ENCODE measurements at places on chromosomes 5 and 9. TPM values are rescaled to one million over a fixed set of nuclear protein-coding genes. Genes with fewer than 3 reads are reported as not detected.

The PTPN3 gene
- total RNA-seq, result 0.14 TPM

The NME5 gene
- total RNA-seq, result not detected

The LRRC26 gene
- total RNA-seq, result not detected

The HBEGF gene
- total RNA-seq, result 47.5 TPM

The ARL14EPL gene
- not detected for total RNA-seq

The ZNF300 gene
- 4.4 TPM for total RNA-seq

The FUBP3 gene
- 47.7 TPM for total RNA-seq

The PLPPR1 gene
- total RNA-seq, result not detected

The CCDC152 gene
- 0.72 TPM for total RNA-seq

The FOXI1 gene
- total RNA-seq, result not detected

The IRX4 gene
- not detected for total RNA-seq

The RAI14 gene
- total RNA-seq, result 337 TPM

The MRPL50 gene
- 6.3 TPM for total RNA-seq

The GCNT1 gene
- 0.44 TPM for total RNA-seq

The DMRT2 gene
- not detected for total RNA-seq

The HTR1A gene
- not detected for total RNA-seq

The RNF208 gene
- 0.43 TPM for total RNA-seq

The SHC3 gene
- total RNA-seq, result 15.3 TPM

The NDUFAF2 gene
- 16.3 TPM for total RNA-seq

The STK32A gene
- 1.4 TPM for total RNA-seq

The DUSP1 gene
- total RNA-seq, result 37.4 TPM

The NKD2 gene
- total RNA-seq, result 15.9 TPM
